Immature natural killer cell (primary cell): ENCODE measurements at places on chromosomes 5 and 9. TPM values are rescaled to one million over a fixed set of nuclear protein-coding genes. Genes with fewer than 3 reads are reported as not detected.

DNA sequence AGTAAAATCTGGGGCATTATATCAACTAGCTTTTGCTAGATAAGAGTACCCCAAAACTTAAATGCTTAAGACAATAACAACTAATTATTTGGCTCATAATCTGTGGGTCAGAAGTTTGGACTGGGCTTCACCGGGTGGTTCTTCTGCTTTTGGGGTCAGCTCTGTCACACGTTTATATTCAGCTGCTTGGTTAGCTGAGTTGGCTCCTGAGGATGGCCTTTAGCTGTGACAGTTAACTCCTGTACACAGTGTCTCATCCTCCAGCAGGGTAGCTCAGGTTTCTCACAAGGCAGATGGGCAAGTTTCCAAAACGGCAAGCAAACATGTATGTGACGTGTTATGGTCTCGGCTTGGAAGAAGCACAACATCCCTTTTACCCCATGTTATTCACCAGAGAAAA lies 488.2 kb downstream of the TLE4 start:
- DNase-seq: no peak

- DNase-seq: no peak
These were observed 9.6 kb upstream of the BTNL8 start for GRCh38 chr5:180889381-180889780.

DNA sequence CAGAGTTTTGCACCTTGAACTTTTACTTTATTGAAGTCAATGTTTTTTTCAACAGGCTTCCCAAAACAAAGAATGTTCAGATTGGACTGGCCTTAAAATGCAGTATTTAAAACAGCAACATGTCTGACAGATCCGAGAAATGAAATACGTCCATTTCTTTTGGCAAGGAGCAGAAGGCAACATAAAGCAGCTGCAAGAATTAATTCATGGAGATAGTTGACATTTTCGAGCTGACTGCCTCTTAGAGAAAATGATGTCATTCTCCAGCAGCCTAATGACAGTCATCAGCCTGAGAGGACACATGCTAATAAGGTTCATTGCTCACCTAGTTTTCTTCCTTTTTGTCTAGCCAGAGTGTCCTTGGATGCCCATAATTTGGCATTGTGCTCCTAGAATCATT lies 232.2 kb upstream of the SEMA6A start:
- no peak for DNase-seq

- DNase-seq: no peak
These were observed 865.4 kb downstream of the MAT2B start for GRCh38 chr5:164370841-164371240.

DNA sequence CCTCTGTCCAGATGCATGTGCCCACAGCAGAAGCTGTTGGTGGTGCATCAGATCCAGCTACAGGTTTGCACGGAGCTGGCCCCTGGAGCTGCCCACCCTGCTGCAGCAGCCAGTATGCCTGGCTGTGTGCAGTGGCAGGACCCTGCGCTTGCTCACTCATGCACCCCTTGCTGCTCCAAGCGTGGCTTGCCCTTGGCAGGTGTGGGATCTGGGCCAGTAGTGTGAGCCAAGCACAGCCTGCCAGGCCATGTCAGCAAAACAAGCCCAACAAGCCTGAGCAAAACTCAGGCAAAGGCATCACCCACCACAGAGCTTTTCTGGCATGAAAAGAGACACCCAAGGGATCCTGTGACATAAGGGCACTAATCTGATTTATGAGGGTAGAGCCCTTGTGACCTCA lies 18.3 kb upstream of the ECPAS start:
- DNase-seq: no peak

GRCh38 chr5:161513942-161514341 lies 32.6 kb downstream of the GABRB2 start:
- no peak for DNase-seq

DNA sequence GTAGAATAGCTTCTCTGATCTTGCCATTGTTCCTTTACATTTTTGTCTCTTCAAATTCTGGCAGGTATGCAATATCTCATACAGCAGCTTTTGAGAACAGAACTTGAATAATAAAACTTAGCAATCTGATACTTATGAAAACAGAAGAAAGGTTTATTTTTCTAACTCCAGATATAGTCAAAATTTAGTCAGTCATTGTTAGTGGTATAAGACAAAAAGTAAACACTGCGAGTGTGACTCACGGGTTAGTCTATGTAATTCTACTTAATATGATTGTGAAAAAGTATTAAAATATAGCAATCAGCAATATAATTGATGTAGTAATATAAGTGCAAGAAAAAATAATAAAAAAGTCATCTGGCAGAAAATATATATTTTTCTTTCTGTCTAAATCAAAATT lies 910.4 kb downstream of the DNAH5 start:
- DNase-seq: no peak

- no peak for DNase-seq
These were observed 74.2 kb downstream of the ST8SIA4 start for GRCh38 chr5:100828898-100829356.

DNA sequence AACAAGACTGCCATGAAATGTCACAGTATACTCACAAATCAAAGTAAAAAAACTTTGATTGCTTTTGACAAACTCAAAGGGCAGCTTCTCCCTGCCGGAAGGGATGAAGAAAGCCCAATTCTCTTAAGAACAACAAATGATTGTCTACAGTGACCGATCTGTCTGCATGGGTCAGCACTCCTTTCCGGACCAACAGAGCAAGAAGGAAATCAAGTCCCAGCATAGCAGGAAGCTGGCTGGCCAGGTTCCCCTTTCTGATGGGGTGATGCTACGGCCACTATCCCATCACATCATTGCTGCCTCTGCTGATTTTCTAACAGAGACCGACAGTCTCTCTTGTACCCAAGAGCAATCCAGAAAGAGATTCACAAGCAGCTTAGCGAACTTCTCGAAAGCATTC lies 692 bp downstream of the C1QTNF3 start:
- no peak for DNase-seq

DNA sequence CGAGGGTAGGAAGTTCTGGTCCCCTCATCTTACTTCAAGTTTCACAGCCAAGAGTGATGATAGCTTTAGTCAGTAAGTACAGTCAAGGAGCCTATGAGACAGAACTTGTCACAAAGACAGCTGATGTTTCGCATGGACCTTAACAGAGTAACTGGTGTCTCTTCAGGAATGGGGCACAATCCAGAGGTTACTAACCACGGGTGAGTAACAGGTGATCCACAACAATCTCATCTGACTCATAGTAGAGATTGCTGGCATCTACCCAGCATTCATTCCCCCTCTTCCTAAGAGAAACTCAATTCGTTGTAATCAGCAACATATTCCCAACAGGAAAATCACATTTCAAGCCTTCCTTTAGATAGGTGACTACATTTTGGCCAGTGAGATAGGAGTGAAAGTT lies 126.7 kb downstream of the SNX18 start:
- no peak for DNase-seq

The CDH12 gene
- polyA plus RNA-seq: not detected

The CDC37L1 gene
- 11.6 TPM for polyA plus RNA-seq

The LRRTM2 gene
- polyA plus RNA-seq: not detected

The IL13 gene
- polyA plus RNA-seq: 0.28 TPM
